ENCODE measurements at places on chromosomes 3 and 15.
A peak's percentile ranks its signal among the peaks of the same experiment; 100 is the strongest.

GRCh38 chr15:101070502-101071273 lies 151.5 kb downstream of the LRRK1 start:
- DNase-seq = peak; percentile 78

- no peak for DNase-seq
These were observed 60.5 kb downstream of the MYO1E start for GRCh38 chr15:59312205-59312604.

DNA sequence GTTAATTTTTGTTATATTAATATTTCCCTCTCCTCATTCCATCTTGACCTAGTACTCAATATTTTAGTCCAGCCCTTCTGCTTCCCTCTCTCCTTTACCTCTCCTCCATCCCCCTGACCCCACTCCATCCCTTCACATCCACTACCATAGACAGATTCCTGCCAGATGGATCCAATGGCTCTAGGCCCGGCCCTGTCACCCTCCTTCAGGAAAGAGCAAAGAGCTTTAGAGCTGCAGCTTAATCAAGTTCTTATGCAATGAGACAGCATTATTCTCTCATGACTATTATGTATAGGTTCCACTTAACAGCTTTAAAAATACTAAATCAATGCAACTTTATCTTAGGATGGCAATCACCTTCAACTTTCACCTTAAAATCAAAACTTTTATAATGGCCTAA lies 200.7 kb upstream of the TTC14 start:
- DNase-seq = no peak

DNA sequence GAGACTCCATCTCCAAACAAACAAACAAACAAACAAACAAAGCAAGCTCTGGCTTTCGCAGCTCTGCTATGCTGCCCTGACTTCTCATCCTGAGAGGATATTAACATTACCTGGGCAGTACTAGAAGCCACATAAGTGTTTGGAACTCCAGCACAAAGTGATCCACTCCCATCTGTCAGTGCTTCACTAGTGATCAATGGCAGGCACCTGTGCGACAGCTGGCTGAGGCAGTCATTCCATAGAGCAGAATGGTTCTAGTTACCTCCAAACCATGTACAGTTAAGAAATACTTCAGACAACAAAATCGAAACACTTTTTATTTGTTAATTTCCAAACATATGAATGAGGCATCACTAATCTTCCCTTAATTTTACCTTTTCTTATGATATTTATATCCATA lies 2.8 kb upstream of the MB21D2 start:
- no peak for DNase-seq

- no peak for DNase-seq
These were observed 397.0 kb downstream of the GBE1 start for GRCh38 chr3:81364411-81364810.

DNA sequence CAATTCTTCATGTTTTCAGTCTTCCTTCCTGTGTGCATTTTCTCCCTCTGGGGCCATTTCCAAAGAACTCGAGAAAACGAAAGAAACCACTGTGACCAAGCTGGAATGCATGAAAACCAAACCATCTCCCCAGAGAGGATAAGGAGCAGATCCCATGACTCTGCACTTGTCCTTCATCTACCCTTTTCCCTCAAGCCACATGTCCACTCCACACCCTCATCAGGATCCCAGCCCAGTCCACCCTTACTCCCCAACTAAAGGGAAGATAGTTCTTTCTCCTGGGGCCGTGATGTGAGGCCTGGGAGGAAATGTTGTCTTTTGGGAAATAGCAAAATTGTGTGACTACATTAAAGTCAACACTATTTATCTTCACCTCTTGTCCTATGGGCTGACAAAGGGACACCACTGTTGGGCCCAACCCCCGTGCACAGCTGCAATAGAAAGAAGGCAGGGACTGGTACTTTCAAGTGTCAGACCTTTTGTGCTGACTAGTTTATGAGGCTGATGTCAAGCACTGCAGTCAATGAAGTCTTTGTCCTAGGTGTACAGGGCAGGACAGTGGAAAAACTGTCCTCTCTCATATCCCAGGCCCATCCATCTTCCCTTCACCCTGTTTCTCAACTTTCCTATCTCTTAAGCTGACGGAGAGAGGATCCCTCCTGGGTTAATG lies 487.1 kb upstream of the NR2F2 start:
- DNase-seq = peak; percentile 93

GRCh38 chr15:70586241-70586640 lies 177.1 kb downstream of the UACA start:
- no peak for DNase-seq

DNA sequence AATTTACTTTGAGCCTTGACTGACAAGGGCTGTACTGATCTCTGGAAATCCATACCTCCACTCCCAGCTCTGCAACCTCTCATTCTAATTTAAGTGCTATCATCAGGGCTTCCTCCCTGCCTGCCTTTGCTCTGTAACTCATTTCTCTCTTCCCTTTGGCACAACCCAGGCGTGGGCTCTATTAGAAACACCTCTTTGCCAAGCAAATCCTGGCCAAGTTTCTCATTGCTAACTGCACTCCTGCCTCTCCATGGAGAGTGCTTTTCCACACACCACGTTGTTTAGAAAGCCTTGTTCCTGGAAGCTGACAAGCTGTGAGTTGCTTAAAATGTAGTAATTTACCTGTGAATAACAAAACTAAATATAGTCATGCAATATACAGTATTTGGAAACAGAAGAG lies 20.1 kb upstream of the FSTL1 start:
- DNase-seq = no peak

DNA sequence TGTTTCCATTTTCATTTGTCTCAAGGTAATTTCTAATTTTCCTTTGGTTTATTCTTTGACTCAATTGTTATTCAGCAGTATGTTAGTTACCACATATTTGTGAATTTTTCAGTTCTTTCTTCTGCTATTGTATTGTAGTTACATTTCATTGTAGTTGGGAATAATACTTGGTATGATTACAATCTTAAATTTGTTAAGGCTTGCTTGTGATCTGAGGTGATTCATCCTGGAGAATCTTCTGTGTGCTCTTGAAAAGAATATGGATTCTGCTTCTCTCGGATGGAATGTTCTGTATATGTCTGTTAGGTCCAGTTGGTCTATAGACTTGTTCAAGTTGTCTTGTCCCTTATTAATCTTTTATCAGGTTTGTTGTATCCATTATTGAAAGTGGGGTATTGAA lies 63.4 kb upstream of the VEPH1 start:
- DNase-seq = peak; percentile 14

DNA sequence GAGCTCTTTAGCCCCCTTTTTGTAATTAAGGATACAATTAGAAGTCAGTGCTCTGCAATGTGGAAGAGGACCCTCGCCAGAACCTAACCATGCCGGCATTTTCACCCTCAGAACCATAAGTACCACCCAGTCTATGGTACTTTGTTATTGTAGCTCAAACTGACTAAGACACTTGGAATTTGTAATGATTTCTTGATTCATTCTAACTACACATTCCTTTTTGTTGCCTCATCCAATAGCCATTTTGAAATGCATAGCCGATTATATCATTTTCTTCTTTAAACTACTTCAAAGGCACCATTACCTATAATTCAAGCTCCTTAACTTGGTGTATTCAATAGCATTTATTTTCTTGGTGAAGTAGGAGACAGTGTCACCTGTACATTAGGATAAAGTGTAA lies 61.4 kb downstream of the GLB1 start:
- peak; percentile 64 for DNase-seq

- DNase-seq = no peak
These were observed 270.2 kb upstream of the TOPAZ1 start for GRCh38 chr3:43971486-43971885.

GRCh38 chr15:74827614-74828013 lies 1.2 kb downstream of the CPLX3 start:
- no peak for DNase-seq

- DNase-seq = peak; percentile 23
These were observed 25.0 kb upstream of the ACAP2 start for GRCh38 chr3:195467641-195468390.

GRCh38 chr3:146640955-146641867 lies 36.1 kb upstream of the PLSCR5 start:
- peak; percentile 78 for DNase-seq

GRCh38 chr3:171444001-171444690 lies 16.1 kb downstream of the TNIK start:
- no peak for DNase-seq

DNA sequence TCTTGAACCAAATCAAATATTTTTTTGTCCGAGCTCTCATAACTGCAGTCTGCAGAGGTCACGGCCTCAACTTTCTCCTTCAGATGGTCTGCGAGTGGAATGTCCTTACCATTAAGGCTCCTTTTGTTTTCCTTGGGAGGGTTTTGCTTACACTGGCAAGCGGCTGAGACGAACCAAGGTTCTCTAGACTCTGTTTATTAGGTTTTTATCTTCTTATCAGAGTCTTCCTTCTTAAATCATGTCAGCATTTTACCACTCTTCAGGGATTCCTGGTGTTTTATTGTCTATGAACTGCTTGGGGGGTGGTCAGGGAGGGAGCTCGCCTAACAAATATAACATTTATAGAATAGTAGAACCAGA lies 773.7 kb upstream of the NR2F2 start:
- DNase-seq = peak; percentile 1

DNA sequence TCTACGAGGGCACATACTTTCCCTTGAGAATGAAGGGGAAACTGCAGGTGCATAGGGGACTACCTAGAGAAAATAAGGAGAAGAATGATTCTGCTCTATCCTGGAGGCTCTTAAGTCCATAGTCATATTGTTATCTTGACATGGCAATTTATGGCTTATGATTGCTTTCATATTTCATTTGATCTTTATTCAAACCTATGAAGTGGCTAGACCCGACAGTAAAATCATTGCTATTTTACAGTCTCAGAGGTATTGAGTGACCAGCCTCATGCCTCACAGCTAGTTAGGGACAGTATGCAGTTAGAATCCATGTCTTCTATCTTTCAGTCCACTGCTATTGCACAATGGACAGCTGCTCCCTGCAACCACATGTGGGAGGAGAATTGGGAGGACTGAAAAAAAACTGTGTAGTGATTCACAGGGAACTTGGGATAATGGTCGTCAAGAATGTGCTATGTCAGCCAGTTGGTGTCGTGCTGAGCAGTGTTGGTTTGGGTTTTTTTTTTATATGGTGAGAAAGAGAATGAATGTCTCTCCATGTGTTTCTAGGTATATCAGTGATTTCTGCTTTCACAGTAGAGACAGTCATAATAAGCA lies 63.2 kb upstream of the SPPL2A start:
- peak; percentile 86 for DNase-seq

- DNase-seq = peak; percentile 56
These were observed 124.8 kb downstream of the ATP10A start for GRCh38 chr15:25738171-25738965.

- DNase-seq = peak; percentile 72
These were observed 40.1 kb downstream of the CDCP1 start for GRCh38 chr3:45105855-45106671.

- no peak for DNase-seq
These were observed 1.2 kb downstream of the GP5 start for GRCh38 chr3:194397757-194398312.

- DNase-seq = peak; percentile 59
These were observed 401 bp downstream of the ZSCAN29 start for GRCh38 chr15:43370310-43370974.

DNA sequence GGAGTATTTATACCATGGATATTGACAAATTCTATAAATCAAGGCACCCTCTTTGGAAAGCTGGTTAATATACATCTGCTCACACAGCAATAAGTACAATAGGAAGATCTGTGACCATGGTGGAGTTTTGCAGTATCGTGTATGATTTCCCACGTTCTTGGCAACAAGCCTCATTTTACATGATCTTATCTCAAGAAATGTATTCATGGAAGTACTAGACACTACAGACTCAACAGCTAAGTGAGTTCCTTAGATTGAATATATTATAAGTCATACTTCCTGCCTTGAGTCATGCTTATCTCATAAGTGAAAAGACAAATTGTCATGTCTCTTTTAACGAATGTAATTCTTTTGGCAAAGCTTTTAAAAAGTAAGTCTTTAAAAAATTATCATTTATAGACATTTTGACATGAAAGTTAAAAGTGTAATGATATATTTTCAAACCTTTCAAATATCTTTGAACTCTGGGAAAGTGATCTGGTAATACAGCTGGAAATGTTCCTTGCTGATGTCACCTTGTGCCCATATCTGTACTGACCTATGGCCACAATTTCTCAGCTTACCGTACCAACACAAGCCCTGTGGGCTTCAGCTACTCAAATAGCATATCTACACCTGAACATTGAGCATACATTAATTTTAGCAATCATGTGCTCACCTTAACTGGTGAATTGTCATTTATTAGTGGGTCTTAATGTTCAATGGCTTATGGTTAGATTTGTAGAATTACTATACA lies 130.3 kb upstream of the TMC3 start:
- peak; percentile 14 for DNase-seq

DNA sequence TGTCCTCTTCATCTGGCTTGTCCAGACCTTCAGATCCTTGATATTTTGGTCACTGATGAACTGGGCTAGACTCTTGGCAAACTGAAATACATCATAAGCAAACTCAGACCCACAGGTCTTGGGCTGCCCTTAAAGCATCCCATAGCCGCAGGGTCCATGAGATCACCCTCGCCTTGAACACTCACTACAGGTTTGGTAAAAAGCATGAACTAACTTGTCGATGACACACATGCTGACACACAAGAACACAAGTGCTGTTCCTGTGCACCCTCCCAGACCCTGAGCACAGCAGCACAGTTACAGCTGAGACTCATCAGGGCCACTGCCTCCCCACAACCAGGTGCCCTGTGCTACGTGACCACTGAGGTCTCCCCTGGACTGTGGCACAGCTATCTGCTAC lies 21.0 kb downstream of the PFKFB4 start:
- DNase-seq = no peak

- DNase-seq = no peak
These were observed 442.6 kb upstream of the THRB start for GRCh38 chr3:24937228-24937627.

DNA sequence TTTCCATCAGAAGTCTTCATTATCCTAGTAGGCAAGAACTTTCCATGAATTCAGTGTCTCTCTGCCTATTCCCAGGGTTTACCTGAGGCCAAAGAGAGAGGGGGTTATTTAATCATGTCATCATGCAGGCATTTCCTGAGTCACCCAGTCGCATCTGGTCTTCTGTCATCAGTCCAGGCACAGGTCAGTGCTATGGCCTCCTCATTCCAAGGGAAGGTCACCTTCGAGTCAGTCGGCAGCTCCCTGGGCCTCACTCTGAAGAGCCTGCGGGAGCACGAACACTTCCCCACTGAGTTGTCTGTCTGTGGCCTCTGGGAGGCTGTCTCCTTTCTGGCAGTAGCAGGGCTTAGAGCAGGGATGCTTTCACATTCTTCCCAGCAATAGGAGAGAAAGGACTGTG lies 26.2 kb upstream of the LRTM1 start:
- peak; percentile 66 for DNase-seq

- DNase-seq = no peak
These were observed 306.5 kb upstream of the SLITRK3 start for GRCh38 chr3:165502707-165503106.

GRCh38 chr15:90765531-90765930 lies 48.4 kb downstream of the BLM start:
- DNase-seq = no peak

Measured in adipocyte (in vitro differentiated cells).